Myocyte (in vitro differentiated cells): ENCODE measurements at places on chromosomes 2 and 18. TPM values are rescaled to one million over a fixed set of nuclear protein-coding genes. Genes with fewer than 3 reads are reported as not detected.

APOB gene
- total RNA-seq = not detected in 2 replicates

DNA sequence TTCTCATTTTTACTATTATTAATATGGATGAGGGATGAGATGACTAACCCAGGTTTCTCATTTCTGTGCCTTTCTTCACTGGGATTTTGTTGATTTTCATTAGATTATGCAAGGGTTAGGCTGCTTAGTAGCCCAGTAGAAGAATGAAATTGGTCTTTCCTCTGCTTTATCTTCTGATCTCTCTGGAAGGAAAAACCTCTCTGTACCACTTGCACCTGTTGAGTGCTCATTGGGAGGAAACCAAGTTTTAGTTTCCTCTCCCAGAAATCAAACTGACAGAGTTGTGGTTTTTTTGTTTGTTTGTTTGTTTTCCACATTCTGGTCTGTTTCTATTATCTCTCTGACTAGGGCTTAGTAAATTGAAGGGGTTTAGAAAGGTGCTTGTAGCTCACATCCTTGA, 60.8 kb downstream of the KIAA1328 start:
- peak; percentile 46 for DNase-seq

TRIM54 gene
- total RNA-seq = 74.0 and 105 TPM in 2 replicates

GRCh38 chr2:152693033-152693432, 24.2 kb downstream of the PRPF40A start:
- no peak for DNase-seq

- peak; percentile 97 for DNase-seq
Observed at GRCh38 chr2:9251154-9252001, 44.8 kb downstream of the ASAP2 start.

RIT2 gene
- not detected in 2 replicates for total RNA-seq

DNA sequence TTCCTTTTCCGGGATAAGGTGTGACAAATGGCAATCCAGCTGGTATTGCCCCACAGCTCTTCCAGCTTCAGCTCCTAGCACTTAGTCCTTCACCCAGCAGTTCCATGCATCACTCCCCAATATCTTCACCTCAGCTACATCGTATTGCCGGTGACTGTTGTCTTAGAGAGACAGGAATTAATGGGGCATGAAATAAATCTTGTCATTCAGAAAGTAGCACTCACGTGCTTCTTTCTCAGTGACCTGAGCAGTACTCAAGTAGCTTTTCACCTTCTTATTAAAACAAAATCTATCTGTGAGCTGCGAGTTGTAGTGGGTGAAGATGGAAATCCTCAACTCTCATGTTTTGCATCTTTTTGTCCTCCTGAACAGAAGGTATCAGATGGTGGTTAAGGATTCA, 72.8 kb downstream of the PTH2R start:
- no peak for DNase-seq

COL6A3 gene
- total RNA-seq = 9.0 and 9.1 TPM in 2 replicates

GRCh38 chr2:223109341-223109740, 57.4 kb downstream of the KCNE4 start:
- DNase-seq = peak; percentile 82

COL4A3 gene
- 0.08 and 1.4 TPM in 2 replicates for total RNA-seq

DNA sequence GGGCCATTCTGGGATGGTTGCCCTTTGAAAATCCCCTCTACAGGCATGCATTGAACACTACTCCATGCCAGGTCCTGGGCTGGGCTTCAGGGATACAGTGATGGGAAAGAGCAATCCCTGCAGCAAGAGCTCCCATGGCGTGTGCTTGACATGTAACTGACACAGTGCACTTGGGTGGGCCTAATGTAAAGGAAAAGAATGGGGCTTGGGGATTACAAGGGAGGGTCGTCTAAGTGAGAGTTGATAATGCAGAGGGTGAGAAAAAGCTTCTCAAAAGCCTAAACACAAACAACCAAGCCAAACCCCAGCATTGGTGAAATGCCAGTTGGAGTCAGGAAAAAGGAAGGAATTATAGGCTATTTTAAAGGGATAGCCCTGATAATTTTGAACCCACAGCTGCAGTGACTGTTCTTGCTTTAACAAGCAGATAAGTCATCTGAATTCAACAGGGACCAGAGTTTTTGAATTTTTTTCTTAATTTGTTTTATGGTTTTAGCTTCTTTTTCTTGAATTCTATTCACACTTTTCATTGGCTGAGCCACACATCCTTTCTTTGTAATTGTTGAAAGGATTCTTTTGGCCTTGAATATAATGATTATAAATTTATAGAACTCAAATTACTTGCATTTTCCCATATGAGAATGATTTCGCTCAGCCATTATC, 308.7 kb downstream of the LPIN1 start:
- DNase-seq = no peak

GTF2A1L gene
- total RNA-seq = 0.57 and 0.80 TPM in 2 replicates

- DNase-seq = no peak
Observed at GRCh38 chr2:68796295-68796905, 61.8 kb downstream of the ARHGAP25 start.

SLC5A7 gene
- not detected in 2 replicates for total RNA-seq

- DNase-seq = peak; percentile 78
Observed at GRCh38 chr2:30252723-30253701, 21.7 kb downstream of the LBH start.

ALMS1 gene
- total RNA-seq = 18.4 and 23.4 TPM in 2 replicates

DNA sequence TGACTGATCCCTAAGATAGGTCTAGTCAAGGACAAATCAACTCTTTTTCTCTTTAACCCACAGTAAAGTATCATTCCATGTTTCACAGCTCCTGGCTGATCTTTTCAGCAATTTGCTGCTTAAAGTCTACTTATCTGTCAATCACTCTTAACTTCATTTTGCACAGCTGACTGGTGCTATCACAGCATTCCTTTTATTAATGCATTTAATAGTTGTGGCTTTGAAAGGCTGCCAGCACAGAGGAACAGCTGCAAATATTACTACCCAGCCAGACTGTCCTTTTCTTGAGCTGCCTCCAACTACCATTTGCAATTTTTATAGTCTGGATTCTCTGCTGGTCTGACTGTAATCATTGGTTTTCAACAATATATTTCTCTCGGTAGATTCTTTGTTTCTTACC, 303.5 kb downstream of the STK39 start:
- peak; percentile 91 for DNase-seq

GRCh38 chr2:52632543-52632942, 1135.1 kb upstream of the CHAC2 start:
- DNase-seq = no peak

GRCh38 chr18:14053661-14054060, 78.6 kb downstream of the ZNF519 start:
- no peak for DNase-seq

ABCG8 gene
- total RNA-seq = not detected in 2 replicates

- peak; percentile 54 for DNase-seq
Observed at GRCh38 chr2:19119326-19120001, 239.0 kb downstream of the OSR1 start.

DNA sequence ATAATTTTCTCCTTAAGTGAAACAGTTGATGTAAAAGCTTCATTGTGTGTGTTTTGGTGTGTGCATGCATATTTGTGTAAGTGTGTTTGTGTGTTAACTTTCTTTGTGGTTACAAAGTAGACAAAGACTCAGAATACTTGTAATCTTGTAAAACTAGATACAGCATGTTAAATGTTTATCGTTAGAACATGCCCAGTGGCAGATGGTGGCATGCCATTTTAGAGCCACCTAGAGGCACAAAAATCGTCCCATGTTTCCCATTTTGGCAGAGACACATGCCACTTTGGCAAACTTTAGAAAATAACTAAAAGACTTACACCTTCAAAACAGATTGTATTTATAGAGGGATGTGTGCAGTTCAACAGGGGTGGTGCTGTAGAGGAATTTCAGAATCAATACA, 224.1 kb downstream of the LRP1B start:
- no peak for DNase-seq

DNA sequence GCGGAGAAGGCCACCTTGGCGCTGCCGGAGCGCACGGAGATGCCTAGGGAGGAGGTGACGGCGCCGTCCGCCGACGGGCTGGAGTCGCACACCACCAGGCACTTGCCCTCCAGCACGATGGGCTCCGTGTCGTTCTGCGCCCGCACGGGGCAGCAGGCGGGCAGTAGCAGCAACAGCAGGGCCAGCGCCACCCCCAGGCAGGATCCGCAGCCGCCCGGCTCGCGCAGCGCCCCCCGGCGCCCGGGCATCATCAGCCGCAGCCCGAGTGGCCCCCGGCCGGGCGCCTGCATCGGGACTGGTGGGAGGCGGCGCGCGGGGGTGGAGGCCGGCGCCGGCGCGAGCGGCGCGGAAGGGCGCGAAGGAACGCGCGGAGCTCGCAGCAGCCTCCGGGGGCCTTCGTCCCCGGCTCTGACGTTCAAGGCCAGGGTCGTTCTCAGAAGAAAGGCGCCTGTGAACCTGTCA, 2.2 kb downstream of the CBLN2 start:
- no peak for DNase-seq

- no peak for DNase-seq
Observed at GRCh38 chr2:160334028-160334741, 134.1 kb upstream of the ITGB6 start.

DNA sequence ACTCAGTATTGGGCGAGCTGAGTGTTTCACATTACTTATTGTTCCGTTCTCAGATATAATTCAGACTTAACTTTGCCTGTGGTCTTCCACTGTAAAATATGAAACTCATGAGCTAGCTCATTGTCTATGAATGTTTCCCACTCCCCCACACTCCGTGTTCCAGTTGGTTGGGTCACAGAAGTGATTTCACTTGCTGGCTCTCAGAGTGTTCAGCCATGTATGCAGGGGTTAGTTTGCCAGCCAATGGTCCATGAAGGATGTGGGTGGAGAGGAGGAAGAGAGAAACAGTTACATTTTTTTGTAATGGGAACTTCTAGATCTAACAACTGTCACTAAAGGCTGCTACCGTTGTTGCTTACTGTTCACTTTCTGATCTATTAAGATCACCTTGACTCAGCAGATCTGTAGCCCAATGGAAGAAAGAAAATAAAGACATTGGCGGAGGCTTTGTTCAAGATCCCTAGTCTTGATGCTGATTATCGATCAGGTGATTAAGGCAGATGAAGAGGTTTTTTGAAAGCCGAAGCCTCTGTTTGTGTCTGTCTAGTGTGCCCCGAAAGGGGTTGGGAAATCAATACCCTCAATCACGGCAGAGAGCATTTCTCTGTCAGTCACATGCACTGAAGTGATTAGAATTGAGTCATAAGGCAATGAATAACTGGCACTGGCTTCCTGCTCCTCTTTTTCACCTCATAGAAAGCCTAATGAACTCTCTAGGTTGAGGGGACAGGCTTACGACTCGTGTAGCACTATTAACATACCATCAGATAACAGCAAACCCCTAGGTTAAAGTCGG, 279.7 kb upstream of the FIGN start:
- peak; percentile 44 for DNase-seq

CABYR gene
- 1.4 TPM in 2 replicates for total RNA-seq

TACR1 gene
- total RNA-seq = not detected in 2 replicates

DNA sequence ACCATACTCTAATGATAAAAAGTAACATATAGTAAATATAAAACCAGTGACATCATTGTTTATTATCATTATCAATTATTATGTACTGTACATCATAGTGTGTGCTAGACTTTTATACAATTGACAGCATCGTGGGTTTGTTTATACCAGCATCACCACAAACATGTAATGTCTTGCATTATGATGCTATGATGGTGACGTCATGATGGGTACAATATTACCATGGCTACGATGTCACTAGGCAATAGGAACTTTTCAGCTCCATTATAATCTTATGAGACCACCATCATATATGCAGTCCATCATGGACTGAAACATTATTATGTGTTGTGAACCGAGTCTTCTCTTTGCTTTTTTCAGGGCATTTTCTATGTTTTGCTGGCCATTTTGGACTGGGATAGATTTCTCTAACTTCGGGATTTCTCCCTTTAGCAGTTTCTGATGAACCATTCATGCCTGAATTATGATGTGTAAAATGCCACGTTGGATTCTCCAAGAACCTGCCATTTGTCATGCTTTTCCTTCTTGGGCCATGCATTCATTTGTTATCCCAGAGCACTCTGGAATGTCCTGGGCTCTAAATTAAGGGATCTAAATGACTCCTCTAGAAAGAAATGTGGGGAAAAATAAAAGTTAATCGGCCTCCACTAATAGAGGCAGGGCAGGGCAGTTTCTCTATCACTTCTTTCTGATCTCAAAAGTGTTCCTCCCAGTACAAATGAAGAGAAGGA, 325.6 kb upstream of the TNP1 start:
- no peak for DNase-seq

DNA sequence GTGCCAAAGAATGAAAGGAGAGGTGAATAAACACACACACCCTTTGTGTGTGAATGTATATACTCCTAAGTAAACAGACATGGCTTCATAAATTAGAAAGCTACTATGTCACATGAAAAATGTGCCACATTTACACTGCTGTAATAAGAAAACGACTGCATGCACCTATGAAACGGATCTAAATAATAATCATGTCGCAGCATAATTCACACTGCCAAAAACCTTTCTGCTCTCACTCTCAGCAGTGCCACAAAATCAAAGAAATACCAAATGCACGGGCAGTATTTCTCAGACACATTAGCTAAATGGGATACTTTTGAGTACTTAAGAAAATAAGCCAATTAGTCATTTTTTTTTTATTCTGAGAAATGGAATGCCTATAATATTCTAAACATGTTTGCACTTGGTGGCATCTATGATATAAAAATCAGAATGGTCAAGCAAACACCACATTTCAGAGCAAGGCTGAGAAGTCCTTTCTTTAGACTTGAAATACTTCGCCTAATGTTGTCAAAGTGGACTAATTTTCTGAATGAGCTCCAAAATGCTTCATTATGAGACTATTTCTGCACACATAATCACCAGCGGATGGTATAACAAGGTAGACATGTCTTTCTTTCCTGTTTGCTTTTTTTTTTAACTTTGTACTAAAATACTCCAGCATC, 6.6 kb downstream of the BCL11A start:
- no peak for DNase-seq

DNA sequence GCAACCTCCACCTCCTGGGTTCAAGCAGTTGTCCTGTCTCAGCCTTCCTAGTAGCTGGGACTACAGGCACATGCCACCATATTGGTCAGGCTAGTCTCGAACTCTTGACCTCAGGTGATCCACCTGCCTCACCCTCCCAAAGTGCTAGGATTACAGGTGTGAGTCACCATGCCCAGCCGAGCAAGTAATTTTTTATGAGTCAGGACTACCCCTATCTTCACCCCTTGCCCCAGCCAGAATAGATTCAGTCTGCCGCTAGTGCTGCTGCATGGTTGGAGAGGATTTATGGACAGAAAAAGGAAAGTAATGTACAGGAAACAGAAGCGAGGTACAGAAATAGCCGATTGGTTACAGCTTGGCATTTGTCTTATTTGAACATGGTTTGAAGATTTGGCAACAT, 48.9 kb downstream of the BMPR2 start:
- DNase-seq = no peak

COL4A4 gene
- total RNA-seq = 0.36 and 0.64 TPM in 2 replicates

CPS1 gene
- total RNA-seq = 27.5 and 33.9 TPM in 2 replicates
